ENCODE measurements at places on chromosomes 6 and 20.

DNA sequence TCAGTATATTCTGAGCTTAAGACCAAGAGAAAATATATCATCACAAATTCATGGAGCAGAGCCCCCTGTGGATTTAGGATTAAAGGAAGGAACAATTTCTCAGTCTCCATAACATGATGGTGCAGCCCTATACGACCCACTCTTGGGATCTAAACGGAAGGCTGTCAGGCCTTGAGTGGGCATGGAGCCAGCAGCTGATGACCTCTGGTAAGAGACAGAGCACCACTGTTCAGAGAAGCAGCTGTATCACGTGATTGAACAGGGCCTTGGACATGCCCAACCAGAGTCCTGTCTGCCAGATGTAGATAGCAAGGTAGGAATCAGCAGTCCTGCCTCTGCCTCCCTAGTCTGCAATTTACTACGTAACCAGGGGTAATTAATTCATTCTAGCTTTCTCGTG lies 259.4 kb upstream of the POU3F2 start:
- no peak for DNase-seq

DNA sequence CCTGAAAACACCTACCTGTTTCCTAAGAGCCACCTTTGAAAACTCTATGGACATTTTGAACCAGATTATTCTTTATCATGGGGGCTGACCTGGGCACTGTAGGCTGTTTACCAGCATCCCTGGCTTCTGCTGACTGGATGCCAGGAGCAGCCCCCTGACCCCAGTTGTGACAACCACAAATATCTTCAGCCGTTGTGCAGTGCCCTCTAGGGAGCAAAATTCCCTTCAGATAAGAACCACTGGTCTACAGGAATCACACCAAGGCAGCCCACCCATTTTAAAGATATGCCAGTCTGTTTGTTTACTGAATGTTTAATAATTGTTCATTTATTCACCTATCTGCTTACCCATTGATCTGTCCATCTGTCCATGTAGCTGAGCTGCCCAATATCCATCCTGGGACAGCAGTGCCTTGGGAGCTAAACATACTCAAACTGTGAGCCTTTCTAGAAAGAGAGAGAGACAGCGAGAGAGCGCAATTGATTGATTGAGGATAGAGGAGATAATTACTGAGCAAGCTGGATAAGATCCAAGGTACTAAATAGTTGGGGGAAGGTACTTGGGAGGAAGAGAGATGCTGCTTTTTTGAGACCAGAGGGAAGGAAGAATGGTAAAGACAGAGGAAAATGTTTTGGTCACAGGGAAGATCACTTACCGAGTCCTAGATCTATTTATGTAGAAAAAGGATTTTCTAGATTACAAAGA lies 276.8 kb downstream of the NRN1 start:
- DNase-seq = no peak

DNA sequence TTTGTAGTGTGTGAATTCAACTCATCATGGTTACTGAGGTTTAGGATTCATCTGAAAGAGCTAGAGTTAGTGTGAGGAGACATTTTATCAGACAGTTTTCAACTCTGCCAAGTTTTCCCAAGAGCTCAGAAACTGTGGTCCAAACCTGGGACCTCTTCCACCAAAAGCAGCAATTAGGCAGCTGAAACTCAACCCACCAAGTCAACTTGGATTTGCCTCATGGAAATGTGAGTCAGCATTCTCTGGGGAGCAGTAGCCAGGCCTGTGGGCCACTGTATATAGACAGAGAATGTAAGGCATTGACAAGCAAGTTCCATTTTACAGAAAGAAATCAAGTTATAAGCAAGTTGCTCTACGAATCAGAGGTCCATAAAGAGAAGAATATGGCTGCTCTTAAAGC lies 178.8 kb upstream of the HDDC2 start:
- DNase-seq = no peak

DNA sequence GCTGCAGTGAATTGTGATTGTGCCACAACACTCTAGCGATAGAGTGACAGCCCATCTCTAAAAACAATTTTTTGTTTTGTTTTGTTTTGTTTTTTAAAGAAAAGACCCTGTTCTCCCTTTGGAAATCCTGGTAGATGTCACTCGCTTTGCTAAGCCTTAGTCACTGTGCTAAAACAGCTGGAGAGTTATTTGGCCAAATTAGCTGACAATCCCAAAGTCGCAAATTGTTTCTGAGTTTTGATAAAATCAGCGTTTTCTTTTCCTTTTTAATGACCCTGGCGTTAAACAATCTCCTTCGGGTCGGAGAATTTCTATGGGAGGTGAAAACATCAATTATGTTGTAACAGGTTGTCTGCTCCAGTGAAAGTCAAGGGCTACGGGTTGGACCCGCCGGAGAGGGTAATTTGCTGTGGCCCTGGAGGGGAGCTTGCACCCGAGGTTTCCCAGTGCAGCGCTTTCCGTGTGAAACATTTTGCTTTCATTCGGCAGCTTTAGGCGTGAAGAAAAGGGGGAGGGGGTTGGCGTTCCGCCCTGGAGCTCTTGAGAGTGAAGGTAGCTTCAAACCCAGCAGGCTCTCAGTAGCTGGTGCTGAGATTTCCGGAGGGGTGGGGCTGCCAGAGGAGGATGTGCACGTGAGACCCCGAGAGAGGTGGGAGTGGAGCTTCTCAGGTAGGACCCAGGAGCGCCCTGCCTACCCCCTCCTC lies 296.6 kb downstream of the PHACTR1 start:
- DNase-seq = no peak

GRCh38 chr20:24949756-24950127 lies 673 bp downstream of the CST7 start:
- no peak for DNase-seq

GRCh38 chr20:16395366-16395765 lies 177.9 kb downstream of the KIF16B start:
- DNase-seq = no peak

DNA sequence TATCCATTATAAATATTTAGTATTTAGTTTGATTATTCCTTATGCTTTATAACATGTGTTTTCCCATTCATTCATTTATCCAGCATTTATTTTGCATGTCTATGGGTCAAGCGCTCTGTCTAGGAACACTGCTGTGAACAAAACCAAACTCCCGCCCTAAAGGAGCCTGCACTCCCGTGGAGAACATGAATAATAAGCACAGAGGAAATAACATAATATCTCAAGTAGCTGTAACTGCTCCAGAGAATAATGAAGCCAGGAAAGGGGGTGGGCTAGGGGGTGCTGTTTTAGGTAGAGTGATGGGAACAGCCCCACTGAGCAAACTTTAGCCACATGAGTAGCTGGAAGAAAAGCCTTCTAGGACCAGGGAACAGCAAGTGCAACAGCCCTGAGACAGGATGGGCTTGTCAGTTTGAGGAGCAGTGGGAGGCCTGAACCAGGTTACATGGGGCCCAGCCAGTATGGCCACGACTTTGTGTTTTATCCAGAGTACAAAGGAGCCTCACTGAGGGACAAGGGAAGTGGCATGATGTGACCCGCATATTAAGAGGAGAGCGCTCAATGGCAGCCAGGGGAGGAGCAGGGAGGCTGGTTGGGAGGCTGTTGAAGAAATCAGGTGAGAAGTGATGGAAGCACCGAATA lies 24.4 kb upstream of the PRND start:
- DNase-seq = no peak

DNA sequence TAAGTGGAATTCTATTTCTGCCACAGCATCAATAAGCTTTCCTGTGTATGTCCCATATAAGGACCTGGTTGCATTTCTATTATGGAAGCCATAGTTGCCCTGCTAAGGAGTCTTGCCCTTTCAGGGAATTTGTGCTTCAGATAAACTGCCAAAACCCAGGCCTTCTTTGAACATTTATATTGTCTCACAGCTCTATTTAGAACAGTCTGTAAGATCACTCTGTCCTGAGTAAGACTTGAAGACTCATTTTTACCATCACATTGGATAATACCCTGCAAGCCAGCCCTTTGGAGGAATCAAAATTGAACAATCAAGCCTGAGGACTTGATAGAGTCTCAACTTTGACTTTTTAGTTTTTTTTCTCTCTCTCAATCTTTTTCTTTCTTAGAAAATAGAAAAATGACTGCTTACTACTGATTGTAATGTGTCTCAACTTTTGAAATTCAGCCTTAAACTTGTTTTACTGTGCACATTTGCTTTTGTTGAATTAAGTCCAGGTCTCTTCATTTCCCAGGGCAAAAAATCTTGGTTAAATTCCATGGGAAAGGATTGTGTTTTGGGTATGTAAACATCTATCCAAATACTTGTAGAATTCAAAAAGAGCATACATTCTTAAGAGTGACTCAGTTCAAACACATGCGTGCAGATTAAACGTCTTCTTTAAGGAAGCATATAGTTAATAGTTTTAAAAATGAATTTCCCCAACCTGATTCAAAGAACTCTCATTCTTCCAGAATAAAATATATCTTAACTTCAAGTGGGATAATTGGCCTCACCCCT lies 91.2 kb downstream of the PLCB1 start:
- DNase-seq = no peak

DNA sequence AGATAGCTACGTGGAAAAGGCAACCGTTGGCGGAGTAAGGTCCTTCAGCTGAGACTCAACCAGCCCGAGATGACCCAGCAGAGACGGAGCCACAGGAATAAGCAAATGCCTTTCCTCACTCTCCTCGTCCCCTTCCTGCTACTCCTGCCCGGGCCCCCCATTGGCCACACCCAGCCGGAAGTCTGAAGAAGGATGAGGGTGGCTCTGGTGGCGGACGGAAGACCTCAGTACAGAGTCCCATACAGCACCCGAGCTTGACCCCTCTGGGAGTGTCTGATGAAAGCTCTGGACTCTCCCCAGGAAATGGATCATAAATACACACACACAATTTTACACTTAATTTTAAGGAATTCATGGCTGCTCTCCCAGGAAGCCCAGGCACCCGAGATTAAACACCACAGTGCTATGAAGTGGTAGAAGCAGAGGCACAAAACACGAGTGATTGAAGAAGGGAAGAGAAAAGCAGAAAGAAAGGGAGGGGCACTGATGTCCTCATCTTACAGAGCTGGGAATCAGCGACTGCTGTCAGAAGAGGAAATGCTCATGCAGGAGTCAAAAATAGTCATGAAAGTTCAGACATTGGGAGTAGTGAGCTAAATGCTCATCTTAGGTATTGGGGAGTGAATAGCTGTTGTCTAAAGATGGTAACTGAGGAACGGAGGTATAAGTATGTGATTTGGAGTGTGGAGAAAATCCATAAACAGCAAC lies 125.6 kb downstream of the BANF2 start:
- DNase-seq = no peak

- DNase-seq = no peak
These were observed 74.2 kb upstream of the TMEM170B start for GRCh38 chr6:11463398-11463780.

DNA sequence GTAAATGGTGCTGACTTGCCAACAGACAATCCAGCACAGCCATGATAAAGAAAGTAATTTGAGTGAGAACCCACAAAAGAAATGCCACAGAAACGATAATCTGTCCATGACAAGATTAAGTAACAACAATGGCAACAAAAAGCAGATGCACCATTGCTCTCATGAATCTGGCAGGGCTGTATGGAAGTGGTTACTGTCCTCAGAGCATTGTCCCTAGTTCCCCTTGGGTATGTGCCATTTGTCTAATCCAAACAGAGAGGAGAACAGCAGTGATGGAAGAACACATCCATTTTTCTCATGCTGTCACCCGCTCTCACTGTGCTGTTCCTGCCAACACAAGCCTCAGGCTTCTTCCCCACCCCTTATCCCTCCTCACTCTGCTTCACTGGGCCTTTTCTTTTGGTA lies 65.8 kb downstream of the REV3L start:
- DNase-seq = no peak

DNA sequence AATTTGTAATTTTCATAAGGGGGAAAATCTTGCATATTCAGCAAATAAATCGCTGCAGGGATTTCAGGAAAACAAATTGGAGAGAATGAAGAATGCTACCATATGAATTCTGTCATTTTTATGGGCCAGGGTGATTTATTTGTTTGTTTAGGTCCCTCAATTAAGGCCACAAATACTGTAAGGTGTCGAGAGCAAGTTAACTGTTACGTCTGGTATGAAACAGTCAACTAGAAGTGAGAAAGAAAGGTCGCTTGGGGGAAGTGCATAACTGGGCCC lies 166.9 kb upstream of the TSHZ2 start:
- no peak for DNase-seq

- no peak for DNase-seq
These were observed 7.4 kb upstream of the COX4I2 start for GRCh38 chr20:31630187-31630790.

GRCh38 chr6:41443616-41444525 lies 102.3 kb upstream of the FOXP4 start:
- DNase-seq = no peak

DNA sequence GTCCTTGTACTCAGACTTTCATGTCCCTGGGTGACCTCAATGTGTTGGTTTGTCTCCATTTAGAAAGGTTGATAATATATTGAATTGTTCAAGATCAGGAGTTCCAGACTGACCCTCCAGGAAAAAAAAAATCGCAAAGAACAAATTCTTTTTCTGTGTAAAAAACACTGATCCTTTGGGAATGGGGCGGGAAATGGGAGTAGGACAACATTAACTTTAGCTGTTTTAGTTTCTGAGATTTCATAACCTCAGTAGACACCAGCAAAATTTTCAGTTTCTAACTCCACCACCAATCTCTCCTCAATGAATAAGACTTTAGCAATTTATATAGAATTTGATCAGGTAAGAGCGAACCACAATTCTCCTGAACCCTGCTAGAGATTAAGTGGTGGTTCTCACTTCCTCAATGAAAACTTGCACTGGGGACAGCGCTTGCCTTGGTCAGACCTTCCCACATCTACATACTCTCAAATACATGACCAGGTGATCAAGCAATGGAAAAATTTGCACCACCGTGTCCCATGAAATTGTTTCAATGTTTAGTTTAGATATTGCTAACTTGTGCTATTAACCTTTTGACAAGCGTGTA lies 231.2 kb upstream of the PLN start:
- no peak for DNase-seq

- DNase-seq = no peak
These were observed 11.9 kb downstream of the SYNE1 start for GRCh38 chr6:152625213-152625612.

DNA sequence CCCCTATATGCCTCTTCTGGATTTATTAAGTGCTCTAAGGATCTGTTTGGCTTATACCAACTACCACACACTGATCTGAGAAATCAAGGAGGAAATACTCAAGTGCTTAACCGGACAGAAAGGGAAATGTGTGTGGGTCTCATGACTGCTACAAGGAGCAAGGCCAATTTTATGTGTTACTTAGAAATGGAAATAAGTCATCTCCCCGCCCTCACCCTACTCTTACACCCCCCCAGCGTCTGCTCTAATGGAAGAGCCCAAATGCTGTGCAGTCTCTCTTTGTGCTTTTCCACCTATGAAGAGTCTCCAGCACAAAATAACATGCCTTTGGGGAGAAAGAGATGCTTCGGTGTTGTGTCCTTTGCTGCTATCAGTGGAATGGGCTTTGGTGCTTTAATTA lies 428.8 kb upstream of the ARID1B start:
- DNase-seq = no peak
